GM04503 (cell line): ENCODE measurements at places on chromosomes 16 and 17.
A peak's percentile ranks its signal among the peaks of the same experiment; 100 is the strongest.

GRCh38 chr17:76659928-76660655, 16.5 kb upstream of the ST6GALNAC1 start:
- DNase-seq, result no peak

GRCh38 chr16:52680993-52681392, 134.1 kb upstream of the TOX3 start:
- no peak for DNase-seq

DNA sequence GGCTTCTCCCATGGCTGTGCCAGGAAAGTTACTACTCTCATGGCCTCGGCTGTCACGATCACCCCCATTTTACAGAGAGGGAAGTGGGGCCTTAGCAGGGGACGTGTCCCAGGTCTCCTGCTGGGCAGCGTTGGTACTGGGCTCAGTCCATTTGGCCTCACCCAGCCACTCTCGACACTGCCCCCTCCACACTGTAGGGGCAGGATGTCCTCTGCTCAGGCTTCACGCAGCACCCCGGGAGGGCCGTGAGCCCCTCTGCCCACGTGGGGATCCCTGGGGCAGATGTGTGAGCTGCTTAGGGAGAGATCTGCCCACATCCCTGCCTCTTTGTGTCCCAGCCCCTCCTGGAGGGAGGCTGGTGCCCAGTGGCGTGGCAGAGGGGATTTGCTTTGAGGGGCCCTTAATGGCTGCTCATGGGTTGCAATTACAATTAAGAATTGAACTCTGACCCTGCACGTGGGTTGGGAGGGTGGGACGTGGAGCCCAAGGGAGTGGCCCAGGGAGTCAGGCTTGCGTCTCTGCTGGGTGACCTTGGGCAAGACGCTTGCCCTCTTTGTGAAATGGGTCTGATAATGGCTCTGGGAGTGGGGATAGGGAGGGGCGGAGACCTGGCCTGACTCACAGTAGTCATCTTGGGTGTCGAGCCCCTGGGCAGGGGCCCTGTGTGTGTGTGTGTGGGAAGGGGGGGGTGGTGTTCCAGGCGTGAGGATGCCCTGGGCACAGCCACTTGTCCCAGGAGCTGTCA, 2.3 kb upstream of the KCNJ12 start:
- no peak for DNase-seq

DNA sequence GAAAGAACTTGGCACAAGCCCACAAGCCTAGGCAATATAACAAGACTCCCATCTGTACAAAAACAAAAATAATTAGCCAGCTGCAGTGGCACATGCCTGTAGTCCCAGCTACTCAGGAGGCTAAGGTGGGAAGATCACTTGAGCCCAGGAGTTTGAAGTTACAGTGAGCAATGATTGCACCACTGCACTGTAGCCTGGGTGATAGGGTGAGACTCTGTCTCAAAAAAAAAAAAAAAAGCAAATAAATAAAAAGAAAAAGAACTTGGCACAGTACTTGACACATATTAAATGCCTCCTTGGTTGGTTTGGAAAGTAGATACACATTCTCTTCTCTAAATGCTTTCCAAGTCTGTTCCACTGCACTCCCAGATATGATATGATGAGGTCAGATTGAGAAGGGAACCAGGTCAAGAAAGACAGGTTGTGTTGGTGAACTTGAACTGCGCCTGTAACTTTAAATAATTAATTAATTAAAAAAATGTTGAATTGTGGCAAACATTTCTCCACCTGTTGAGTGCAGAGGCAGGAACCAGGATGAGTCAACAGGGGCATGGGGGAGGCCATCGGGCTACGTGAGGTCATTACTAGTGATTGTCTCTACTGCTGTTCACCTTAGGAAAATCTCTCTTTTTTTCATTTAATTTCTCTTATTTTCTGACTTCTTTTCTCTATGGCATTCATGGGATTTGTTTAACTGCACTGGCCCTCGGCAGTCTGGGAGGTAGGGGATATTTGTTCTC, 25.9 kb upstream of the EFCAB13 start:
- DNase-seq, result no peak

- DNase-seq, result no peak
Observed at GRCh38 chr16:50323335-50324011, 45.3 kb downstream of the BRD7 start.

DNA sequence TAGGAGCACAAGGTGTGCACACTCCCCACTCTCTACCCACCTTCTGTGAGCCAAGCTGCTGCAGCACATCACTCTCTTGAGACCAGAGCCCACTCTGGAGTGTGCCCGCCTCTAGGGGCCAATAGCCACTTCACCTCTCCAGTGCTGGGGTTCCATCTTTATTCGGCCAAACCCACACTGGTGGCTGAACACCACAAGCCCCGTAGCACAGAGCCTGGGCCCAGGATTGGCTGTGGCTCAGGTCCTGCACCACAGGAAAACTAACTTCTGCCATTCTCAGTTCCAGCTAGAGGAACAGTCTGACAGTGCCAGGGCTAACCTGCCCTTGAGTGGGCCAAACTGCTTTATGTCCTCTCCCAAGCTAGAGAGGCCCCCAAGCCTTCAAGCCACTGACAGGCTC, 111.0 kb upstream of the TOX3 start:
- DNase-seq, result no peak

DNA sequence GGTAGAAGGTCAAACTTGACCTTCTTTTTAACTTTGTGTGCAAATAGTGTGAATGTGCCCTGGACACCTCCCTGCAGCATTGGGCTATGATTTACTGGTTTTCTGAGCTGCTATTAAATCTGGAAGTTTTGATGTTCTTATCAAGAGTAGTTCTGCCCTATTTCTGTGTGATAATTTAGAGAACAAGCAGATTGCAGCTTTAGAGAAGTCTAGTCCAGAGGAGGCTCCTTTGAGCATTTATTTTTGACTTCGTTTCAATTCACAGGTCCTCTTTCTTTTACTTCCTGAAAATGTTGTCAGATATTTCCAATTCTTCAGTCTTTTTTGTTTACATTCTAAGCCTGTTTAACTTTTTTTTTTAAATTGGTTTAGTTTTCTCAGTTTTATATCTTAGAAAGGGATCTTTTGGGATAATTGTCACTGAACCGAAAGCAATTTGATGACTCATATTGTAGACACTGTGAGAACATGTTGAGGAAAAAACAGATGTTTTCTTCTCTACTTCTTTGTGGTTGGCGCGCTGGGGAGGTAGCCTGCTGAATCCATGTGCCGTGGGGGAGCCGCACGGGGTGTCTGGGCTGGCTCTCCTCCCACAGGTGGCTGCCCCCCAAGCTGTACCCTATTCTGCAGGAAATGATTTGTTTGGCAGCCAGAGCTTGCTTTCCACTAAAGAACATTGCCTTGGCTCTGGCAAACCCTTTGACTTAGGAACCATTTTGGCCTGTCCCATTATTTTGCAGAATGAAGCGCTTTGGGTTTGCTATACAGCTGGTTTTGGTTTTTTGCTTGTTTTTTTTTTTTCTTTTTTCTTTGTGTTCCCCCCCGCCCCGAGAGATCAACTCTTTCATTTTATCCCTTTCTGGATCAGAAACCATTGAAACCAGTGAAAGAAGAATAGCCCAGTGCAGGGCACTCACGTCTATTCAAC, 53.4 kb downstream of the MFSD11 start:
- DNase-seq, result peak; percentile 55

DNA sequence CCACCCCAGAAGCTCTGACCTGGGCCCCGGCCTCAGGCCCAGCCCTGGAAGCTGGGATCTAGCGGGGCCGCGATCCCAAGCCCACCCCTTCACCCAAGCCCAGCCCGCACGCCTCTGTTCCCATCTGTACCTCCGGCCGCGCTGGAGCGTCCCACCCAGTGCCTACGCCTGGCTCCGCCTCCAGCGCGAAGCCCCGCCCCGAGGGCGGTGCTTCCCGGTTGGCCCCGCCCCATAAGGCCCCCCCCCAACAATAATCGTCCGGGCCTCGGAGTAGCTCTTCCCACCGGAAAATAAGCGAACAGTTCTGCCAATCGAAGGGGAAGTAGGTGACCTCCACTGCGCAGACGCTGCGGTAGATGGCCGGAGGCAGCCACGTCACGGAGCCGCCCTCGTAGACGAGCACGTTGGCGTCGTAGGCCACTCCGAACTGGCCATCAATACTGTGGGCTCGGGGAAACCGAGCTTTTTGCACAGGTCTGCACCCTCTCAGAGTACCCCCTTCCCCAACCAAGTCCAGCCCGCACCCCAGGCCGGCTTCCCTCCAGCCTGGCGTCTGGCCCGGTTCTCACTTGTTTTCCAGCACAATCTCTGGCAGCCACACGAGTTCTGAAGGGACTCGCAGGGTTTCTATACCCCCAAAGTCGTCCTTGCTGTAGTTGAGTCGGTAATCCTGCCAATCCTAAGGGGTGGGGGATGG, 1.1 kb downstream of the CHRNE start:
- no peak for DNase-seq

DNA sequence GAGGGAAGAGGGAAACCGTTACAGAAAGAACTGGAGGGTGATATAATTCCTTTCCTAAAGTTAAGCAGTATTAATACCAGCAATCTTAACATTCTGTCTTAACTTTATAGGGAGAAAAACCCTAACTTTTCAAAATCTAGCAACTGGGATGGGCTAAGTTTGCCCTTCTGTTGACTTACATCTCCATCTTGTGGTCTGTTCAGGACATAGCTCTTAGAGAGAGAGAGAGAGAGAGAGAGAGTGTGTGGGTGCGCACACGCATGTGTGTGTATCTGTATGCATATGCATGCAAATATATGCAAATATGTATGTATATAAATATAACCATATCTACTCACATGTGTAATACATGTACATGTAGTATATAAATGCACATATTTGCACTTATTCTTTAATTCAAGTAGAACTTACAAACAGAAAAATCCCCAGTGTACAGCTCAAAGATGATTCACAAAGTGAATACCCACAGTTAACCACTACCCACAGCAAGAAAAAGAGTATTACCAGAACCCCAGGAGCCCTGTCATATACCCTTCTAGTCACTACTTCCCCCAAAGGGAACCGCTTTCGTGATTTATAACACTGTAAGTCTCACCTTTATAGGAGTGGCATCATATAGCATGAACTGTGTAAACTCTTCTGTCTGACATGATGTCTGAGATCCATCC, 46.5 kb downstream of the STX8 start:
- DNase-seq, result no peak

DNA sequence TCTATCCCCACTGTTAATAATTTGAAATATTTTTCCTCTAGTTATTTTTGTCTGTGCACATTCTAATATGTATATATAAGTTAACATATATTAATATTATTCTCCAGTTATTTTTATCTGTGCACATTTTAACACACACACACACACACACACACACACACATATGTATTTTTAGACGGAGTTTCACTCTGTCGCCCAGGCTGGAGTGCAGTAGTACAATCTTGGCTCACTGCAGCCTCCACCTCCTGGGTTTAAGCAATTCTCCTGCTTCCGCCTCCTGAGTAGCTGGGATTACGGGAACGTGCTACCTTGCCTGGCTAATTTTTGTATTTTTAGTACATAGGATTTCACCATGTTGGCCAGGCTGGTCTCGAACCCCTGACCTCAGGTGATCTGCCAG, 12.7 kb downstream of the MIEN1 start:
- no peak for DNase-seq

- DNase-seq, result no peak
Observed at GRCh38 chr16:1280783-1281182, 24.9 kb downstream of the TPSD1 start.

- no peak for DNase-seq
Observed at GRCh38 chr17:33892717-33893591, 362.1 kb upstream of the CCL2 start.

- no peak for DNase-seq
Observed at GRCh38 chr17:73358668-73359067, 46.9 kb upstream of the CDC42EP4 start.

DNA sequence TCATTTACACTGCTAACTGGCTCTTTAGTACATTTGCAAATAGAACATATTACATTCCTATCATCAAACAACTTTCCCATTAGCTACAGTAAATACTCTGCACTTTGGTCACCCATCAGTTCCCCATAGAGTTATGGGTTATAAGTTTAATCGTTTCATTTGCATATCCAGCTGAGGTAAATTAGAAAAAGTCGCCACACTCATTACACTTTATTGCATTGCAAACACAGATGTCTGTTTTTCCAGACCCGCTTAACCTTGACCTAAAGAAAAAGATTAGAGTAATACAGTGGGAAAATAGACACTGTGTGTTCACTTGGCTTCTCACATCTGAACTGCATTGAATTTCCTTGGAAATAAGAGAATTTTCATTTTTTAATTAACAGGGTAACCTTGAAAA, 213.1 kb upstream of the PSMD7 start:
- DNase-seq, result no peak

DNA sequence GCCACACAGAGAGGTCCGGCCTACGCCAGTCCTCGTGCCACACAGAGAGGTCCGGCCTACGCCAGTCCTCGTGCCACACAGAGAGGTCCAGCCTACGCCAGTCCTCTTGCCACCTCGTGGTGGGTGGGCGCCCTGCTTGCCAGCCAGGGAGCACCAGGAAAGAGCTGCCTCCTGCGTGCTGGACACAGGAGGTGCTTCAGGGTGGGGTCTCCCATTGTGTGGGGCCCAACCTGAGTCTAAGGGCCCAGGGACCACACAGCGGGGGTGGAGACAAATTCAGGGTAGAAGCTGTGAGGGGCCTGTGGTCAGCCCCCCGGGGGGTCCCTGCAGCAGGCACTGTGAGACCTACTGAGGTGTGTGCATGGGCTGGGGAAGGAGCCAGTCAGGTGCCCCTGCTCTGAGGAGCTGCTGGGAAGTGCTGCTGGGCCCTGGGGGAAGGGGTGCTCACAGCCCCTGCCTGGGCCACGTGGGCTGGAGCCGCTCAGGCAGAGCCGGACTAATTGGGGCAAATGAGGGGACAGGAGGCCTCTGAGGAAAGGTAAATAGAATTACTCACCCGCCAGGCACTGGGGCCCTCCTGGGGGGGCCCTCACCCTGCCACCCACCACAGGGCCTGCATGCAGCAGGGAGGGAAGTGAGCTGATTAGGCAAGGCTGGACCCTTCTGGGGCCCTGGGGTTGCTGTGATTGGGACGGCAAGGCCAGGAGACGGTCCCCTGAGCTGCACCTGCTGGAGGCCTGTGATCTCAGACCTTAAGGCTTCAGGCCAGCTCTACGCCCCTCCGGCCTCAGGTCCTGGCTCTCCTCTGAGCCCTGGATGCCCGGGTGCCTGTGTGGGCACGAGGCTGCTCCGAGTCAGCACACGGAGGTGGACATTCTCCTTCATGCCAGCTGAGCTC, 11.0 kb downstream of the GCGR start:
- no peak for DNase-seq

DNA sequence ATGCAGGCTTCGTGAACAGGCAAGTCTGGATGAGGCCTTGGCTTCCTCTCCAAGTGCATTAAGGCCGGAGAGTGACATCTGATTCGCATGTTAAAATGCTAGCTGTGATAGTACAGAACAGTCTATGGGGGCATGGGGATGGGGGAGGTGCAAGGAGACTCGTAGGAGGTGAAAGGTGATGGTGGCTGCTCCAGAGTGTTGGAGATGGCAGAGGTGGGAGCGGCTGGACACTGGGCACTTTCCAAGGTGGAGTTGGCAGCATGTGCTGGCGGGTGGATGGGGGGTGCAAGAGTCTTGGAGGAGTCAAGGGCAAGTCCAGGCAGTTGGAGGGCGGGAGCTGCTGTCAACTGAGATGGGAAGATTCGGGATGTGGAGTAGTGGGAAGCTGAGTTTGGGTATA, 350.9 kb upstream of the TNRC6C start:
- no peak for DNase-seq

- no peak for DNase-seq
Observed at GRCh38 chr17:73588301-73588846, 55.9 kb downstream of the SDK2 start.

GRCh38 chr16:66935314-66936011, at the start of gene CES2:
Gene CES2 (plus strand): TSS chr16:66935516. CDS start chr16:66935636, 120 bp downstream.
- no peak for DNase-seq

GRCh38 chr16:25988084-25988483, 296.3 kb downstream of the HS3ST4 start:
- DNase-seq, result no peak

GRCh38 chr16:87764600-87765472, 950 bp downstream of the KLHDC4 start:
- no peak for DNase-seq
